HS-27A (cell line): ENCODE measurements at places on chromosomes 7 and 10.

DNA sequence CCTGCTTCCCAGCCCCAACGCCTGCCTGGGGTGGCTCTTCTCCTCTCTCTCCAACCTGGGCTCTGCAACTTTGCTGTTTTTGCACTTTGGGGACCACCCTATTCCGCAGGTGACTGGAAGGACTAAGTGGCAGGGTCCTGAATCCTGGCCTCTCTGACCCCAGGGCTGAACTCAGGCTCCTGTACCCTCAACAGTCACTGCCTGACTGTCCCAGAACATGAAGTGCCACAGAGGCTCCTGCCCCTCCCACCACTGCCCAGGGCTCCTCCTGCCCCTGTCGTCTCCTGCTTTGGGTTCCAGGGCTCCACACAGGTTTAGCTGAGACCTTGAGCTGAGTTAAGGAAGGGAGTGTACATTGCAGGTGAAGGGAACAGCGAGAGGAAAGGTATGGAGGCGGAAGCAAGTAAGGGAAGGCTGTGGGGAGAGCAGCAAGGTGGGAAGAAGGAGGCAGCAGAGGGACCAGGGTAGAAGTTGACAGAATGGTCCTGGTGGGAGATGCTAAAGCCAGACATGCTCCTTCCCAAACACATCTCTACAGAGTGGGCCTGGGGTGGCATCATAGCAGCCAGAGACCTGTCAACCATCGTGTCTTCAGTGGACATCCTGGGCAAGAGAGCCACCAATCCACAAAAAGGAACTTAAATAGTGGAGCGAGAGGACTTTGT is 5.7 kb upstream of the GRID1 start:
- no peak for DNase-seq

DNA sequence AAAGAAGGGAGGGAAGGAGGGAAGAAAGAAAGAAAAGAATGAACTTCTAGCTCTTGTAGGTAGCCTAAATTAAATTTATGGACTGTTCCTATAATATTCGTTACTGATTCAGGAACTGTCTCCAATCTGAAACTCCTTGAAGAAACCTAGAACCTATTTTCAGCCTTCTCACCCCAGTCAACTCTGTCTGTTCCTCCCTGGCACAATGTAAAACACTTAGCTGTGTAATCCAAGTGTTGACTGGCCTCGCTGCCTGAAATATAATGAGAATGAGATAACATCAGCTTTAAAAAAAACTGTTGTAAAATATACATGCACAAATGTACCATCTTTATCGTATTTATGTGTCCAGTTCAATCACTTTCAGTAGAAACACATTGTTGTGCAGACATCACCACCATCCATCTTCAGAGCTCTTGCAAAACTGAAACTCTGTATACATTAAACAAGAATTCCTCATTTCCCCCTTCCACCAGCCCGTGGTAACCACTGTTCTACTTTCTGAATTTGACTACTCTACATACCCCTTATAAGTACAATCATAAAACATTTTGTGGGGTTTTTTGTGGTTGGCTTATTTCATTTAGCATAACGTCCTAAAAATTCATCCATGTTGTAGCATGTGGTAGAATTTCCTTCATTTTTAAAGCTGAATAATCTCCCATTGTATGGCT is 6.3 kb upstream of the C7orf33 start:
- DNase-seq: no peak

DNA sequence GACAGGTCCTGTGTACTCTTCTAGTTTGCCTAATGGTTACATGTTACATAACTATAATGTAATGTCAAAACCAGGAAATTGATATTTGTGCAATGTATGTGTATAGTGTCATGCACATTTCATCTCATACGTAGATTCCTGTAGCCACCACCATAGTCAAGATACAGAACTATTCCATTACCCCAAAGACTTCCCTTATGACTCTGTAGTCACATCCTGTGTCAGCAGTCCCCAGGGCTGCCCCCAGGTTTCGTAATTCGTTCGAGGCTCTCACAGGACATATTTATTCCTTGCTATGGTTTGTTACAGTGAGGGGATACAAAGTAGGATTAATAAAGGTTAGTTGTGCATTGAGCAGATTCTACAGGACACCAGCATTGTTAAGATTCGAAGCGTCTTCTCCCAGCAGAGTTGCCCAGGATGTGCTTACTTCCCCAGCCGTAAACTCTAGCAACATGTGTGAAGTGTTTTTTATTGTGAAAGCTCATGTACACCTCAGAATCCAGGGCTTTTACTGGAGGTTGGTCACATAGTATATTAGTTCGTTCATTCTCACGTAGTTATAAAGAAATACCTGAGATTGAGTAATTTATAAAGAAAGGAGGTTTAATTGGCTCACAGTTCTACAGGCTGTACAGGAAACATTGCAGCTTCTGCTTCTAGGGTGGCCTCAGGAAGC is 18.6 kb downstream of the RABGEF1 start:
- no peak for DNase-seq

DNA sequence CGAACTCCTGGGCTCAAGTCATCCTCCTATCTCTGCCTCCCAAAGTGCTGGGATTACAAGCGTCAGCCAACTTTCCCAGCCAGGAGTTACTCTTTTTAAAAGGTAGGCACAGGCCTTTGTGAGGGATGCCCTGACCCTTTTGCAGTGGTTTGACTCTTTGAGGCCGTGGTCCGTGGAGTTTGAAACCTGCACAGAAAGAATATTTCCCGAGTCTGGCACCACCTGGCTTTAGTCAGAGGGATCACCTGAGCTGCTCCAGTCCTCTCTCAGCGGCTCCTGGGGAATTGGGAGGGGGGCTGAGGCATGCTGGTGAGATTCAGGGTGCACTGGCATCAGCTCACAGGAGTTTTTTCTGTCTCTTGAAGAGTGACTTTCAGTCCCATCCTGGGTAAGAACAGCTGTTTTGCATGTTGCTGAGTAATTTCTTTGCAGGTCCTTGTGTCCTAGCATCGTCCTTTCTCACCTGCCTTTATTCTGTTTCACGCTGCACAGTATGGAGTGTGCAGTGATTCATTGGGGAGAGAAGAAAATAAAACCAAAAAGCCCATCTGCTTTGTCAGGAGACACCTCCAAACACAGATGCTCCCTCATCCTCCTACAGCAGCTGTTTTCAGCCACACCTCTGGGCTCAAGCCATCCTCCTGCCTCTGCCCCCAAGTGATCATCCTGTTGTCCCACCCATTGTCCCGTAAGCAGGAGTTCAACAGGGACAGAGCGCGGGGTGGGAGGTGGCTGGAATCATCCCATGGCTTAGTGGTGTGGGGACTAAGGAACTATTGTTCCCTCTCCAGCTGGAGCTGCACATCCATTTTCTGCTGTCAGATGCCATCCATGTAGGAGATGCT is 284.7 kb downstream of the CAMK1D start:
- no peak for DNase-seq
